Ureter (tissue), 1 donor: ENCODE measurements at places on chromosomes 4 and X.
A peak's percentile ranks its signal among the peaks of the same experiment; 100 is the strongest.

DNA sequence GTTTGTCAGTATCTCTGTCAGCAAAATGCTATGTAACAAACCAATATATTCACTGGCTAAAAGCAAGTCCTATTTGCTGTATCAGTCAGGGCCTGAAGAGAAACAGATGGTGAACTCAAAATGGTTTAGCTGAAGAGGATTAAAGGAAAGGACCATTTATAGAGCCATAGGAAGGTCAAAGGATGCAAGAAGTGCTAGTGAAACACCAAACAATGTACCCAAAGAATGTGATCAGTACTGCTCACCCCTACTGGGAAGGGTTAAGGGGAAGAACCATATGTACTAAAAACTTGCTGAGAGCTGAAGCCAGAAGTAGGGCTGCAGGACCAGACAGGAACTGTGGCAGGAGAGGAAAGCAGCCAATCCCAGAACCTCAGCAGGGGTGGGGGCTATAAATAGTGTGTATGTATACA lies 479.3 kb downstream of the INPP4B start:
- no peak for DNase-seq

DNA sequence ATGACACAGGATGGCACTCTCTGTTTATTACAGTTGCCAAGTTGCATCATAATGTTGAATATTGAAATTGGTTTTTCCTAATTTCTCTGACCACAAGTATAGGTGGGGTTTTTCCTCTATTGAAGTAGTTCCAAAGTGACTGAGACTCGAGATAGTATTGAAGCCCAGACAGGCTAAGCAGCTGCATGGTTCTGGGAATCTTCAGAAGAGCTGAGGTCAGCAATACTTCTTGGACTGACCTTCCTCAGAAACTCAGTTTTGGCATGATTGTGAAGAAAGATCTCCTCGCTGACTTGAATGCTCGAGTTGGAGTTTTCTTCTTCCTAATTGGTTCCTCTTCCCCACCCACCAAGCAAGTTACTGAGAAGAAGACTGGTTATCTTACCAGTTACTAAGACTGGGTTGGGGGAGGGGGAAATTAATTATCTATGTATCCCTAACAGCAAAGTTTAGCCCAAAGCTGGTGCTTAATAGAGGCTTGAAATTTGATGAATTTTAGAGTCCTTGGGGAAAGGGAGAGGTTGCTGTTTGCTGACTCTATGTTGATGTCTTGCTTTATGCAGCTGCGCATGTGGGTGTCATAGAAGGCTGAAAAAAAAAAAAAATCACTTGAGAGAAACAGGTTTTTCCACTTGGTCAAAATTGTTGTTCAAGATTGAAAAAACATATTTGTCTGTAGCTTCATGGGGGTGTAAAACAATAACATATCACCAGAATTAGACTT lies 91.1 kb downstream of the P2RY10 start:
- DNase-seq, result no peak

- no peak for DNase-seq
Measured at GRCh38 chrX:10387011-10387410, 230.2 kb downstream of the CLCN4 start.

DNA sequence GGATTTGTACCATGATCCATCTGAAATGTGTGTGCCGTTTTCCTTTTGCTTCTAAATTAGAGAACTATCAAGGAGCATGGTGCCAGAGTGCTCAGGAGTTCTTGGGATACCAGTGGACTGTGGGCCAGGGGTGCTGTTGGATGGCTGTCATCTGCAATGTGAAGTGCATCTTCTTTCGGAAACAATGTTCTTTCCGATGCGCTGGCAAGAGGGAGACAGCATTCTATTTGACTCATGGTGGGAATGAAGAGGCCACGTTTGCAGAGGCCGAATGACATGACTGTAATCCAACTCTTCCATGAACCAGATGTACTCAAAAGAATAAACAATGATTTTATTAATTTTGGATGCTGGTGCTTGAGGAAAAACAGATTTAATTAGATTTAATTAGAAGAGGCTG lies 45.5 kb downstream of the SORCS2 start:
- no peak for DNase-seq

- no peak for DNase-seq
Measured at GRCh38 chr4:4670869-4671268, 129.0 kb upstream of the STX18 start.

- DNase-seq, result no peak
Measured at GRCh38 chrX:17104433-17104832, 158.0 kb downstream of the REPS2 start.

GRCh38 chrX:936979-937769 lies 275.3 kb downstream of the CRLF2 start:
- peak; percentile 33 for DNase-seq

DNA sequence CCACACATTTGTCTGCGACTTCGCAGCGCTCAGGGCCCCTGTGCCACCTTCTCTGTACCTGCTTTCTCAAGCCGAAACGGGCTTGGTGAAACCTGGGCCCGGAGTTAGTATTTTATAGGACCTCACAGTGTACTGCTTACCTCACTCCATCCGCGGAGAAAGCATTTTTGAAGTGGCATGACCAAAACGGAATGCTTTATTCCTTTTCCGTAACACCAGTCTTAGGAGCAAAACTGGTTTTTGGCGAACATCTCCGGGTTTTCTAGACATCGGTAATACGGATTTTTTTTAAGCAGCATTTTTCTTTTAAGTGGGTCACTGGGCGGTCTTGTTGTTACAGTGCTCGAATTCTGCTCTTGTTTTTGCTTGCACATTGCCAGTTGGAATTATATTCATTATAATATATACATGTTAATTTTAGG lies 3.6 kb downstream of the ZIC3 start:
- no peak for DNase-seq

DNA sequence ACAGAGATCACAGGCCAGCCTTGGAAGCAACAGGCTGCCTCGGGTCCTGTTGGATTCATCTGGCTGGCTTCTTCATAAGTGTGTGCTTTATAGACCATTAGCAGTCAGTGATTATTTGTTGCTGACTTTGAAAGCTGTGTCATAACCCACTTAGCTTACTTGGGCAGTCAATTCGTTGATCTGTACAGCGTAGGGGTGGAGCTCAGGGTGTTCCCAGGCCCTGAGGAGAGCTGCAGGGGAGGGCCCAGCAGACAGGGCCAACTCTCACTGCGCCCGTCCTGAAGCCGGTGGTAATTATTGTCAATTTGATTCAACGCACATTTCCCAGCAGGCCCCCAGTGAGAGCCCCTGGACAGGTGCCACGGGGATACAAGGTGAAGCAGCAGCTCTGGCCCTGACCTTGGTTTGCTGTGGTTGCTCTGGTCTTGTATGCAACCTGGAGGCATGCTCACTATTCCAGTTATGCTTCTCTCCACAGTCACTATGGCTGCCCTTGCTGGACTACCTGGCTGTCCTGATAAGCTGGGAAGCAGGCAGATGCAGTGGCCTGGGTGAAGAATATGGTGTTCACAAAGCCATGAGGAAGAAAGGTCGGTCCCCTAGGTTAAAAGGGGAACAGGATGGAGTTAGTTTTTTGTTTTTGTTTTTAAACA lies 40.1 kb upstream of the HMGB3 start:
- no peak for DNase-seq

DNA sequence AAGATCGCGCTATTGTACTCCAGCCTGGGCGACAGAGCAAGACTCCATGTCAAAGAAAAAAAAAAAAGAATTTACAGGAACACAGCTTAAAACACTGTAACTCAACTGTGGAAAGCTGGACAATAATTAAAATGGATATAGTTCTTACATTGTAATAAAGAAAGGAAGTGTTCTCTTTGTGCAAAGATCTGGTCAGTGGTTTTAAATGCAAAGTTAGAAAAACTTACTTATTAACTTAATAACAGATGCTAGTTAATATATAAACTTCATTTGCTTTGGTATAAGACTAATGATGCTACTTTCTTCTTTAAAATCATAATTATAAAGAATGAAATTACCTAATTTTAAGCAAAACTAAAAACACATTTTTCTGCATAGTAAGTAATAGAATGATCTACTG lies 2024.1 kb upstream of the TENM3 start:
- DNase-seq, result no peak

DNA sequence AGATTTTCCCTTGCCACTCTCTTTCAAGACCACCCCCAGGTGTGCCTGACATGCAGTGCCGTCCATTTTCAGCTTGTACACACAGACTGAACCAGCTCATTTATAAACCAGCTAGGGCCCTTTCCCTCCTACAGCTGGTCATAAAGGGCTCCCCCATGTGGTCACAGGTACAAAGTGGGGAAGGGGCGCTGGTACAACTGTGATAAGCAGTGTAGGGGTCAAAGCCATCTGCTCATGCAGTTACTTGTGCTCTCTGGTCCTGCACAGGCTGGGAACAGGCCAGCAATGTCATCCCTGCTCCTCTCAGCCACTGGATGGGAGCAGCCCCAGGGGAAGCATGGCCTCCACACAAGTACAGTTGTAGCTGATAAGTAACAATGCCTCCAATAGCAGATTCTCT lies 20.6 kb downstream of the GABRQ start:
- no peak for DNase-seq

- DNase-seq, result no peak
Measured at GRCh38 chrX:21176921-21177571, 197.2 kb upstream of the CNKSR2 start.

GRCh38 chr4:174521800-174522182 lies 497 bp downstream of the HPGD start:
- DNase-seq, result peak; percentile 54

- peak; percentile 40 for DNase-seq
Measured at GRCh38 chr4:1403591-1404572, 2.4 kb downstream of the NKX1-1 start.

GRCh38 chr4:153466949-153467896 lies 1.1 kb downstream of the TMEM131L start:
- DNase-seq, result no peak

DNA sequence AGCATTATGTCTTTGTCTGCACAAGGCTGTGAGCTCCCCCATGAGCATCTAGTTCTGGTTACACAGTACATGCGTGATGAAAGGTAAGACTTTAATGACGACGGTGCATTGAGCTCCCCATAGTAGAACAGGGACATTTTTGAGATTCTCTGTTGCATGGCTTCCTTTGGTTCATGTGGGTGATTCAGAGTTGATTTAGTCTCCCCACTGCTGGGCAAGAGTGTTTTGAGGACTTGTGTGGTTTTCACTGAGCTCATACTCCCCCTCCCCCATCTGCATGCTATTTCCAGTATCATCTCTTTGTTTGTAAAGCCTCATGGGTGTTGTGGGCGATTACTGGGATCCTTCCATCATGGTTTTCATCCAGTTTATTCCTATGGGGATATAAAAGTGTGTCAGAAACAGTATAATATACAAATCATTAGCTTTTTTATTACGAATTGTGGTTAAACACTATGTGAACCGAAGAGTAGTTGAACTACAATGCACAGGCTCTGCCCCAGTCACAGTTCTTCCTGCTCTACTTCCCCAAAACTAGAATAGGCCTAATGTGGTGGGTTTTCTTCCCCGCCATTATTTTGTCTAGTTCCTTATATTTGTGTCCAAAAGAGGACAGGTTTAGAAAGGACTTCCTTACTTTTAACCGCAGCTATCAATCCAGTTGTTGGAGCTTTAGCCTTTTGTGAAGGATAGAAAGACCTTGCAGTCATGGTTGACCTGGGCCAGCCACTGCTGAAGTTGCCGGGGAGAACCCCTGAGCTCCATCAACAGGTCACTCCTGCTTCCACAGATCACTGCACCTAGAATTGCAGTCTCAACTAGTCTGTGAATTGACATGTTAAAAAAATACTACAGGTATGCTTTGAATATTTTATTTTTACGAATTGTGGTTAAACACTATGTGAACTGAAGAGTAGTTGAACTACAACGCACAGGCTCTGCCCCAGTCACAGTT lies 30.4 kb downstream of the KIT start:
- DNase-seq, result no peak

GRCh38 chr4:124505211-124505610 lies 207.3 kb downstream of the ANKRD50 start:
- DNase-seq, result no peak

DNA sequence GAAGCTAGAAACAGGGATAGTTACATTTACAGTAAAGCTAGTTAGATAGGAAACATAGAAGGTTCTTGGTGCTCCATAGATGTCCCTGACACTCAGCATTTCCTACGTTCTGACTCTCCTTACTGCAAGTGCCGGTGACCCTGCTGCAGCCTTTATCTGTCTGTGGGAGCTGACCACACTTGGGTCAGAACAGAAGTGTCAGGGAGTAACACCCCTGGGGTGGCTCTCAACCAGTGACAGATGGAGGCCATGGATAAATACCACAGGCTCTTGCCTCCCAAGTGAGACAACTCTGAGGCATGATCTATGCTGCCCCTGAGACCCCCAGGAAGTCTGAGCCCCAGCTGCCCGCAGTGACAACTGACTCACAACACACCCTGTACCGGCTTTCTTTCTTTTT lies 69.8 kb downstream of the ANXA3 start:
- DNase-seq, result no peak

DNA sequence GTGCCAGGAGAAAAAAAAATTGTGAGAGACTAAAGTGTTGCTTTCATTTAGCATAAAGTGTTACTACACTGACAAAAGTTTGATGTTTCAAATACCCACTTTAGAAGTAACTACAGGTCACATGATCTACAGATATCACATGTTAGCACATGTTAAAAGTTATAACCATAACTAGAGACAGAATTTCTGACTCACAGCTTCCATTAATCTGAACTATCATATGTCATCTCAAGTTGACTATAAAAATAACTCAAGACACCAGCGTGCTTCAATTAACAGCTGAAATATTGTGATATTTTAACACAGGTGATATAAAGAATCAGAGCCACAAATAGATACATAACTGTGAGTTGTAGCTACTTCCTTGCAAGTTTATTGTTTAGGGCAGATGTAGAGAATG lies 591.5 kb upstream of the PITX2 start:
- DNase-seq, result no peak

- no peak for DNase-seq
Measured at GRCh38 chrX:31371956-31372355, 300.1 kb upstream of the FTHL17 start.
